Gastroesophageal sphincter (tissue), 4 donors: ENCODE measurements at places on chromosomes 4 and X. TPM values are rescaled to one million over a fixed set of nuclear protein-coding genes. Genes with fewer than 3 reads are reported as not detected.

The TEX13C gene
- not detected for total RNA-seq

The HDAC6 gene
- total RNA-seq: 50.7 TPM

GRCh38 chr4:181146051-181146450, 1097.2 kb upstream of the TENM3 start:
- ATAC-seq: no peak

- no peak for ATAC-seq
Measured at GRCh38 chr4:98515470-98515809, 143.0 kb downstream of the TSPAN5 start.

The KIAA1210 gene
- total RNA-seq: not detected

The HSPA4L gene
- 12.5 TPM for total RNA-seq

The ZMAT1 gene
- 4.3 TPM for total RNA-seq

- no peak for ATAC-seq
Measured at GRCh38 chrX:19772096-19772821, 115.1 kb downstream of the SH3KBP1 start.

The FOXP3 gene
- total RNA-seq: not detected

The CXCL6 gene
- 1.1 TPM for total RNA-seq

The LRP2BP gene
- 4.4 TPM for total RNA-seq

DNA sequence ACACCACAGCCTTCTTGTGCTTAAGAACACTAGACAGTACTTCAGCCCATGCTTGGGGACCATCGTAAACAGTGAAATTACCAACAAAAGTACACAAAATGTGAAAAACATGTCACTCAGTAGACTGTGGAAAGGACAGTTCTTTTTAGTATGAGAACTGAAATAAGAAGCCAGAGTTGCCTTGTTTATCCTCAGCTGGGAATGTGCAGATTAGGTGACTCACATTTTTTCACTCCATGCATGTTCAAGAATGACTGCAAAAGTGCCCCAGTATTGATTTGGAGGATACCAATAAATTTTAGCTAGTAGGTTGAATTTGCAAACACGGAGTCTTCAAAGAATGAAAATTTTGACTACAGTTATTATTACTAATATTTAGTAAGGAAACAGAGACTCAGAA, 23.1 kb upstream of the BMP3 start:
- no peak for ATAC-seq

GRCh38 chr4:86356425-86357210, 3.2 kb downstream of the MAPK10 start:
- no peak for ATAC-seq

- peak; percentile 78 for ATAC-seq
Measured at GRCh38 chrX:33194876-33195433, 16.4 kb downstream of the DMD start.

GRCh38 chr4:13386405-13387107, 97.6 kb downstream of the RAB28 start:
- no peak for ATAC-seq

The TRPC5OS gene
- not detected for total RNA-seq

DNA sequence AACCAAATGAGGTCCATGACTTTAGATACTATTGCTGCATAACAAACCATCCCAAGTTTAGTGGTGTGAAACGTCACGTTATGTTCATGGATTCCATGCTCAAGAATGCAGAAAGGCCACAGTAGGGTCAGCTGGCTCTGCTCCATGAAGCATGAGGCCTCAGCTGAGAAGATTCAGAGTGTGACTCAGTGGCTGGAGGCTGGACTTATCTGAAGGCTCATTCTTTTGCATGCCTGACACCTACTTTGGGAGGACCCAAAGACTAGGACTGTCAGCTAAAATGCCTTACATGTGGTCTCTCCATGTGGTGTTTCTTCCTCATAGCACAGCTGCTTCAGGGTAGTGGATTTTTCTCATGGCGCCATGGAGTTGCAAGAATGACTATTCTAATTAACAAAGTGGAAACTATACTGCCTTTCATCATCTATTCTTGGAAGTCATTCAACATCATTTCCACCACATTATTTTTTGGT, 11.5 kb upstream of the CCDC149 start:
- ATAC-seq: no peak

GRCh38 chr4:162506253-162506652, 342.5 kb upstream of the FSTL5 start:
- no peak for ATAC-seq
